ENCODE measurements at places on chromosomes 5 and 9.

DNA sequence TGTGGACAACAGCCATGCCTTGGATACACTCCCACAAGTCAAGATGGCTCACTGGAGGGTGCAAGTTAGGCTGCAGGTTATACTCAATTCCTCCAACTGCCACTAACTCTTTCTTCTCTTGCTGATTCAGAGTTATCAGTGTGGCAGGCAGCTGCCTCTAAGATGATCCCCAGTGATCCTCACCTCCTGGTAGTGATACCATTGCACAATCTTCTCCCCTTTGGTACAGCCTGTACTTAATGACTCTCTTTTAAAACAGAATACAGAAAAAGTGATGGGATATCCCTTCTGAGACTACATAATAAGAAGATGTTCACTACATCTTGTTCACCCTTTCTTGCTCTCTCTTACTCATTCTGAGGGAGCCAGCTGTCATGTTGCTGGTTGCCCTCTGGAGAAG, 323.1 kb downstream of the RAB3C start:
- H3K27me3 ChIP-seq = no peaks in the 10 kb centered on the region
- DNase-seq = no peak
- no peaks in the 10 kb centered on the region for H3K36me3 ChIP-seq
- no peak overlapping the region for H3K27ac ChIP-seq
- no peak overlapping the region for H3K4me3 ChIP-seq

DNA sequence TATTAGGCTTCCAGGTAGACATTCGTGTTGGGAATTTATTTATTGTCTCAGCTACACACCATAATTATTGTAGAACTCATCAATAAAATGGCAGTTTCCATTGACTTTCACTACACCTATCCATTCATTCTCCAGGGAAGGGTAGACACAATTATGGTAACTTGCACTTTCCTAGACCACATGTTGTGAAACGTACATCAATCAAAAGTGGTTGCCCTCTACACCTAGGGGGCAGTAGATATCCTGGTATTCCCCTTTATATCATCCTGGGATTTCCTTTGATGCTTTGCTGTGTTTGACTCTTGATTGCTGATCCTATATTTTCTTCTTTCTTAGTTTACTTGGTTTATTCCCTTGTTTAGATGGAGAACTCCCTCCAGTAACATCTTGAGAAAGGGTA, 47.9 kb downstream of the ADGRV1 start:
- no peaks in the 10 kb centered on the region for H3K36me3 ChIP-seq
- peaks cover 2% of the 10 kb centered on the region for H3K4me1 ChIP-seq
- H3K27me3 ChIP-seq = no peaks in the 10 kb centered on the region
- H3K4me3 ChIP-seq = no peak overlapping the region
- no peak overlapping the region for H3K27ac ChIP-seq
- DNase-seq = peak; percentile 67

DNA sequence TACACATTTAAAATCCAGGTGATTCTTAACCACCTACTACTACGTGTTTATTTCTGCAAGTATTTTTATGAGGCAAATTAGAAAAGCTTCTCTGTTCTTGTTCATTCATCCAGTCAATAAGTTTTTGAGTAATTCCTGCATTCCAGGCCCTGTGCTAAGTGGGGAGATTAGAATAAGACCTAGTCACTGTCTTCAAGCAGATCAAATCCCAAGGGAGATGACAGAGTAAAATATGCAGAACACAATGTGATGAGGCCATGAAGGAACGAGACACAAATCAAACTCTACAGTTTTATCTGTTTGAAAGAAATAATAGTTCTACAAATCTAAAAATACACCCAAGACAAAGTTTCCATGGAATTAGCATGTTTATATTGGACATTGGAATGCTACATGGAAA, 158.8 kb downstream of the CEP120 start:
- H3K27ac ChIP-seq = no peak overlapping the region
- peaks cover 18% of the 10 kb centered on the region for H3K4me1 ChIP-seq
- H3K4me3 ChIP-seq = no peak overlapping the region
- DNase-seq = no peak
- H3K36me3 ChIP-seq = no peaks in the 10 kb centered on the region

GRCh38 chr9:2725898-2726649, 8.8 kb downstream of the KCNV2 start:
- H3K4me1 ChIP-seq = no peaks in the 10 kb centered on the region
- no peak for DNase-seq
- H3K4me3 ChIP-seq = no peak overlapping the region

GRCh38 chr9:86685556-86685955, 261.8 kb downstream of the GAS1 start:
- no peaks in the 10 kb centered on the region for H3K27me3 ChIP-seq
- no peak for DNase-seq
- peaks cover 4% of the 10 kb centered on the region for H3K4me1 ChIP-seq
- H3K36me3 ChIP-seq = no peaks in the 10 kb centered on the region

GRCh38 chr9:101247297-101247696, 137.5 kb downstream of the BAAT start:
- H3K4me3 ChIP-seq = no peak overlapping the region
- H3K4me1 ChIP-seq = no peaks in the 10 kb centered on the region
- no peaks in the 10 kb centered on the region for H3K36me3 ChIP-seq
- H3K27me3 ChIP-seq = no peaks in the 10 kb centered on the region
- no peak overlapping the region for H3K27ac ChIP-seq
- DNase-seq = no peak

GRCh38 chr9:105244734-105245028, 230 bp downstream of the SLC44A1 start:
- H3K27ac ChIP-seq = peak overlapping the region; percentile 94
- DNase-seq = no peak
- no peaks in the 10 kb centered on the region for H3K27me3 ChIP-seq
- H3K4me1 ChIP-seq = peaks cover 71% of the 10 kb centered on the region

DNA sequence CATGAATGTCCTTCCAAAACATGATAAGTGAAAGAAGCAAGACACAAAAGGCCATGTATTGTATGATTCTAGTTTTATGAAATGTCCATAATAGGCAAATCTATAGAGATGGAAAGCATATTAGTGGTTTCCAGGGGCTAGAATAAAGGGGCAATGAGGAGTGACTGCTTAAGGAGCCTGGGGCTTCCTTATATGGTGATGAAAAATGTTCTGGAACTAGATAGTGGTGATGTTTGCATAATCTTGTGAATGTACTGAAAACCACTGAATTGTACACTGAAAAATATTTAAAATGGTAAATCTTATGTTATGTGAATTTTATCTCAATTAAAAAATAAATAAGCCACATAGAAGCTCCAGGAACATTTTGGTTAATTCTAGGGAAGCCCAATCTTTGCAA, 144.4 kb upstream of the ANKRD55 start:
- H3K36me3 ChIP-seq = no peaks in the 10 kb centered on the region
- peaks cover 5% of the 10 kb centered on the region for H3K4me1 ChIP-seq
- H3K27ac ChIP-seq = no peak overlapping the region
- no peaks in the 10 kb centered on the region for H3K27me3 ChIP-seq

DNA sequence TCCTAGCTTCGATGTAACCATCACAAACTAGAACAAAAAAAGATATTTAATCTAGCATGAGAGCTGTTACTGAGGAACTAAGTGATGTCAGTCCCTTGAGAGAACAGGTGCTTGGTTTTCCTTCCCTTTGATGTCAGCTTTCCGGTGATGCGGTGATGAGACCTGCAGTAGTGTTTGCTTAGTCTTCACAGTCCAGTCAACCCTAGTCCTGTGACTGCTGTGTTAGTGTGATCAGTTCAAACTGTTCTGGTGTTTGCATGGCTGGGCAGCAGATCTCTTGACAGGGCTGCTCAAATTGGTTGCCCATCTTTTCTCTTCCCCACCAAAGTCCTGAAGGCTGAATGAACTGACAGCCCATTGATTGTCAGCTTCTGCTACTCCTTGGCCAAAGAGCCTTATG, 608.6 kb upstream of the DAB2 start:
- no peaks in the 10 kb centered on the region for H3K27me3 ChIP-seq
- no peak for DNase-seq
- no peaks in the 10 kb centered on the region for H3K36me3 ChIP-seq
- H3K4me1 ChIP-seq = no peaks in the 10 kb centered on the region
- H3K27ac ChIP-seq = no peak overlapping the region

- no peak for DNase-seq
- H3K36me3 ChIP-seq = no peaks in the 10 kb centered on the region
- H3K27me3 ChIP-seq = no peaks in the 10 kb centered on the region
- H3K4me1 ChIP-seq = peaks cover 17% of the 10 kb centered on the region
- H3K4me3 ChIP-seq = no peak overlapping the region
- no peak overlapping the region for H3K27ac ChIP-seq
Observed at GRCh38 chr5:142495531-142495930, 170.7 kb upstream of the SPRY4 start.

GRCh38 chr9:37528652-37529471, 43.1 kb downstream of the POLR1E start:
- no peaks in the 10 kb centered on the region for H3K4me1 ChIP-seq
- no peaks in the 10 kb centered on the region for H3K36me3 ChIP-seq
- DNase-seq = no peak
- no peak overlapping the region for H3K27ac ChIP-seq

DNA sequence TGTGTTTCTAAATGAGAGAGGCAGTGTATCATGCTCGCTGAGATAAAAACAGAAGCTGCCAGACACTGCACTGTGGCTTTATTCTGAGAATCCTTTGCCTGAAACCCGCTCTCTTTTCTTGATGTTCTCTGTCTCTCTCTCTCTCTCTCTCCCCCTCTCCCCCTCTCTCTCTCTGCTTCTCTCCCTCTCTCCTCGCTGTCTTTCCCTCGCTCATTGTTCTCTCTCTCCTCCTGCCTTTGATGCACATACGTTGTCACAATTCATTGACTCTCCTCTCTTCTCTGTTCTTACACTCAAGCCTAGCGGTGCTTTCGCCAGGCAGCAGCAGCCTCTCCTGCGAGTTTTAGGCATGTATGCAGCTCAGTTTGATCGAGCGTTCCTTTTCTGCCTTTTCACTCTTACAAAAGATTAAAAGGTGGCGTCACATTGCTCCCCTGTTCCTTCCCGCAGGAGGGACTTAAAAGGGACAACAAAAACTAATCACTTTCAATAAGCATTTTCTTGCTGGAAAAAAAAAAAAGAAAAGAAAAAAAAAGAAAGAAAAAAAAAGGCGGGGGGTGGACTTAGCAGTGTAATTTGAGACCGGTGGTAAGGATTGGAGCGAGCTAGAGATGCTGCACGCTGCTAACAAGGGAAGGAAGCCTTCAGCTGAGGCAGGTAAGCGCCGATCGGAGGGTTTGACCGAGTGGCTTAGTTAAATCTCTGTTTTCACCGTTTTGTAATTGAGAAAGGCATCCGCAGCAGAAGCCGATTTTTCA, 717.9 kb upstream of the WWC1 start:
- DNase-seq = peak; percentile 94
- peaks cover 73% of the 10 kb centered on the region for H3K4me1 ChIP-seq
- no peaks in the 10 kb centered on the region for H3K36me3 ChIP-seq
- H3K27me3 ChIP-seq = peaks cover 6% of the 10 kb centered on the region
- H3K4me3 ChIP-seq = peak overlapping the region; percentile 55

GRCh38 chr5:96931605-96932004, 4.3 kb upstream of the LNPEP start:
- H3K27ac ChIP-seq = no peak overlapping the region
- peaks cover 14% of the 10 kb centered on the region for H3K4me1 ChIP-seq
- H3K27me3 ChIP-seq = peaks cover 7% of the 10 kb centered on the region
- H3K36me3 ChIP-seq = no peaks in the 10 kb centered on the region

DNA sequence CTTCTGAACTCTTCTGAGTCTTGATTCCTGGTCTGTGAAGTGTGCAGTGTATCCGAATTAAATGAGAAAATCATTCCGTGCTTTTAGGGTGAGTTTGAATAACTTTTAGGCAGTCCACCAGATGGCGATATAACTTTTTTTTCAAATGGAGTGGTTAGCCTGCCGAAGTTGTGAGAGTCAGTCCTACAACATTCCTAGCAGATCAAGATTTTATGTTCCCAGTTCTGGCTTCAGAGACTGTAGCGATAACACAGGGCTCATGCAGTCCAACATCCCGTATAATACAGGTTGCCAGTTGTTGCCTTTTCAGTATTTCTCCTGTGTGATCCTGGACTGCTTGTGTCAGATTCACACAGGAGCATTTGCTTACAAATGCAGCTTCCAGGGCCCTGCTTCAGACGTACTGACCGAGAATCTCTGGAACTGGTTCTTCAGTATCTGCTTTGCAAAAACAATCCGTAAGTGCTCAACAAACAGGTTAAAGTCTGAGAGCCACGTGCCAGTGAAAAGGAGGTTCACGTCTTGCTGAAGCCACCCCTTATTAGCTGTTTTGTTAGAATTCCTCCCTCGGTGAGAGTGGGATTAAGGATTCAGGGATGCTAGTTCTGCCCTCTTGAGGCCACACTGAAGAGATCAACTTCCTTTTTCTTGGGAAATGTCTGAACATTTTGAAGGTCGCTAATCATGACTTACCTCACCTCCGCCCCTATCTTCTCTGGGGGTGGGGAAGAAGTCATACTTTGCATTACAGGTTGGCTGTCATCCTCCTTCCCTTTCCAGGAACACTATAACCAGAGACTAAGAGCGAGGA, 22.8 kb downstream of the SMIM3 start:
- no peaks in the 10 kb centered on the region for H3K27me3 ChIP-seq
- no peak overlapping the region for H3K27ac ChIP-seq
- H3K4me3 ChIP-seq = peak overlapping the region; percentile 53
- DNase-seq = peak; percentile 86

DNA sequence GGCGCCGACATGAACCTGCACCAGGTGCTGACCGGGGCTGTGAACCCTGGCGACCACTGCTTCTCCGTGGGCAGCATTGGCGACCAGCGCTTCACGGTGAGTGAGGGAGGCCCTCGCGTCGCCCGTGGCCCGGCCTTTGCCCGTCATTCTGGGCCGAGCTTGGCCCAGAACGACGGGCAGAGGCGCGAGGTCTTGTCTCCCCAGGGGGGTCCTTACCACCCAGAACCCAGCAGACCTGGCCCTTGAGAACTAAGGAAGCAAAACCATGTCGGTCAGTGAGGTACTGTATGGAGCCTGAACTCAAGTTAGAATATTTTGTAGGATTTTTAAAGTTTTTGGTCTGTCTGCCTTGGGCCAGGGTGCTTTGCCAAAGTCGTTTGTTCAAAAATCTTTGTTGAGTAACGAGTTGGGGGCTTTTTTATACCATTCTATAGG, 691 bp downstream of the DMXL1 start:
- no peaks in the 10 kb centered on the region for H3K27me3 ChIP-seq
- DNase-seq = peak; percentile 24
- peak overlapping the region; percentile 86 for H3K27ac ChIP-seq
- H3K4me3 ChIP-seq = peak overlapping the region; percentile 80

GRCh38 chr9:20692554-20692953, 8.5 kb downstream of the FOCAD start:
- H3K4me1 ChIP-seq = peaks cover 26% of the 10 kb centered on the region
- H3K27me3 ChIP-seq = no peaks in the 10 kb centered on the region
- H3K4me3 ChIP-seq = no peak overlapping the region
- peak overlapping the region; percentile 47 for H3K27ac ChIP-seq
- no peak for DNase-seq
- H3K36me3 ChIP-seq = no peaks in the 10 kb centered on the region

GRCh38 chr9:20579524-20580314, 42.6 kb downstream of the MLLT3 start:
- peaks cover 8% of the 10 kb centered on the region for H3K27me3 ChIP-seq
- H3K27ac ChIP-seq = no peak overlapping the region

DNA sequence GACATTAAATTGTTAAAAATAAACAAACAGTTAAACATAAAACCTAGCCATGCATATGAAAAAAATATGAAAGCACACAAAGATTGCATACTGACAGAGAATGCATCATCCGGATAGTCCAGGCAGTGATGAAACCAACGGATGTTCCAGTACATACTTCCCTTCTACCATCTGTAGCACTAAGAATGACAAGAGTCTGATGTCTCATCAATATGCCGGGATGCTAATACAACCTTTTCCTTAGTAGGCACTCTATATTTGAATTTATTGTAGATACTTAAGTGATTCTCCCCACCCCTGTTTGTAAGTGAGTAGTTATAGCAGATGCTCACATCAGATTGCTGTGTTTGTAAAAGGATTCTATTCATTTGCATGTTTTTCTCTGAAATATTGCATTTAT, 571.2 kb upstream of the WWC1 start:
- H3K27me3 ChIP-seq = no peaks in the 10 kb centered on the region
- DNase-seq = no peak
- no peaks in the 10 kb centered on the region for H3K36me3 ChIP-seq
- peaks cover 22% of the 10 kb centered on the region for H3K4me1 ChIP-seq
